NCI-H345 (cell line): ENCODE measurements at places on chromosomes 3 and 15.

GRCh38 chr3:149603126-149604074 lies 54.4 kb downstream of the WWTR1 start:
- no peak for DNase-seq

DNA sequence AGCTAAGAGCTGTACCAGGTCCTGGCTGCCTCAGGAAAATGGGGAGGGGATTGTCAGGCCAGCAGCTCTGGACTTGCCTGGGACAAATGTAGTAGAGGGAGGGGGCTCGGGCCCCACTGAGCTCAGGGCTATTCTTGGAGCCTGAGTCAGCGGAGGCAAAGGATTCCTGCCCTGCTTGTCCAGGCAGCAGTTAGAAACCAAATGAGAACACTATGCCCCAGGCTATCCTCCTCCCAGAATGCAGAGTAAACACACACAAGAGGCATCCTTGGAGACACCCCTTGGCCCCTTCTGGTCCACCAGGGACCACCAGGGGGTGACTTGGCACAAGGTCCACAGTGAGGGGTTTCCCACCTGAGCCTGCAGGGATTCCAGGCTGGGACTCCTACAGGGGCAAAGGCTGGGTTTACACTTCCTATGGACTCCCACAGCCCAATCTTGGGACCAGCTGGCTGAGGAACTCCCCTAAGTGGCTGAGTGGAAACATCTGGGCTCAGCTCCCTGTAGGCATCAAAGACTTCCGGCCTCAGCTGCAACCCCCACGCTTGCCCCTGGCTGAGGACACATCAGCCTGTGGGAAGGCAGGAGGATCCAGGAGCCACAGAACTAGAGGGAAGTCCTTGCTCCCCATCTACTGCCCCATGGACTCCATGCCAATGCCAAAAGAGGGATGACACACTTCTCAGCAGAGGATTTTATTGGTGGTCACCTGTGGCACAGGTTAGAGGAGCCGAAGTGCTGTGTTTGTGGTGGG lies 3.4 kb upstream of the COL7A1 start:
- no peak for DNase-seq

DNA sequence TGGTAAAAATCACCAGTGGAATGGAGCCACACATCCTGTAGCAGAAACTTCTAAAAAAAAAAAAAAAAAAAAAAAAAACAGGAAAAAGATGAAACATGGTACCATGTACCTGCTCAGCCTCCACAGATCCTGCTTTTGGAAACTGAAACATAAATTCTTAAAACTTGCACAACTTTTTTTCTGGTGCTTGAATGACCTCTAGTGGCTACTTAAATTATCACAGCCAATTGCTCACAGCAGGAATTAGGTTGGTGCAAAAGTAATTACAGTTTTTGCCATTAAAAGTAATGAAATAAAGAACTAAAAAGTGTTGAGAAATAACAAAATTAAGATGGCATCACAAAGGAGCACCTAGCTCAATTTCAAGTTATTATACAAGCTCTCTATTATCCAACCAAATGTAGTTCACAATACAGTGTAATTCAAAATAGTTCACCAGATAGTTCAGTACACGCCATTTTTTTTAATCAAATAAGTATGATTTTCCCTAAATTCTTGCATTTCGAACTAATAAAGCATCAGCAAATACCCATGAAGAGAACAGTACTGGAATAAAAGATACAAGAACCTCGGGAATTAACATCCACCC lies 80.6 kb downstream of the ULK4 start:
- DNase-seq = peak; percentile 20

- DNase-seq = peak; percentile 29
Observed at GRCh38 chr3:133443649-133444422, 44.0 kb downstream of the BFSP2 start.

DNA sequence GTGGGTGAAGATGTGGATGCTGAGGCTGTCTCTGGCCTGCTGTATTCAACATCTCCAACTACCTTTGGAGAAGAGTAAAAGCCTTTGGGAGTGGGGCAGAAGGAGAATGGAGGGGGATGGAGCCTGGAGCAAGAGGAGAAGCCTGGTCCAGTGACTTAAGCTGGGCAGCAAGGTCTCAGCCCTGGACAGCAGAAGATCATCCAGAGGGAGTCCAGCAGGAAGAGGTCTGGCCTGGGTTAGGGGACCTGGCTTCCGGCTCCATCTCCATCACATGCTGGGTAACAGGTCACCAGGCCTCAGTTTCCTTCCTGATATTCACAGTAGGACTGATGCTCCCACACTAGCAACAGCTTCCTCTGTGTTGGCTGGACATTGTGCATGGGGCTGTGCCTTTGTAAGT lies 3.8 kb upstream of the ISL2 start:
- DNase-seq = no peak

DNA sequence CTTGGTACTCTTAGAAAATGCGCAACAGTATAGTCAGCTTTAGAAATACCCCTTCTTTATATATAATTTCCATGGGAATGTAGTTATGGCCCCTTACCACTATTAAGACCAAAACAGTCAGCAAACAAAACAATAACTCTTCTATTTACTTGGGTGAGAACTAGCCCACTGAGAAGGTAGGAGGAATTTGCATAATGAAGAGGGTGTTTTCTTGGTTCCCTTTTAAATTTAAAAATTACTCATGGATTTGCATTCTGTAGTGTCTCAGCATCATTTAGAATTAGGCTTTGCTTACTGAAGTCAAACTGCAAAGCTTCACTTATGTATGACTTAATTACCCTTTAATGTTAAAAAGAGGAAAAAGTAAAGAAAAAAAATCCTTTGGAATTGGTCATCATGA lies 350.8 kb downstream of the PTPRG start:
- DNase-seq = no peak

GRCh38 chr3:29618395-29619282 lies 337.8 kb downstream of the RBMS3 start:
- no peak for DNase-seq

GRCh38 chr3:186509423-186509822 lies 34.8 kb downstream of the CRYGS start:
- peak; percentile 71 for DNase-seq

DNA sequence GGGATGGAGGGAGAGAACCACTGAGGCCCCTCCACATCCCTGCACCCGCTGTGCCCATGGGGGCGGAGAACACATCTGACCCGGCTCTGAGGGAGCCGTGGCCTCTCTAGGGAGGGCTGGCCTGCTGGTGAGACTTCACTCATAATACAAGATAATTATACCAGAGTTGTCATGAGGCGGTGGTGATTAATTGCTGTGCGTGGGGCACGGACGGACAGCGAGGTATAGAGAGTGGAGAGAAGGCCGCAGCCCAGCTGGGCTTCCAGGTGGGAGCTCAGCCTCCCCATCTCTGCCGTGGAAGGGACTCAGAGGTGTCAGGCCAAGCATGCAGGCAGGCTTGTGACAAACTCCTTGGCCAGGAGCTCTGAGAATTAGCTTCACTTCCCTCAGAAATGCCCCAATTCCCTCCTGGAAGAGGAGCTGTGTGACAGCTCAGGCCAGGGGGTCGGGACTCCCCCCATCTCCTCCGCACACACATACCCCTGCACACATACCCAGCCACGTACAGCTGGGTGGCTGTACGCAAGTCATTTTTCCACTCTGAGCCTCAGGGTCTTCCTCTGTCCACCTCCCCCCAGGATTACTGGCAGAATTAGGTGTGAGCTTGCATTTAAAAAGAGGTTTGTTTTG lies 6.0 kb upstream of the GATA2 start:
- no peak for DNase-seq

- no peak for DNase-seq
Observed at GRCh38 chr15:58473724-58474123, 41.9 kb downstream of the LIPC start.

GRCh38 chr3:113659101-113659541 lies 37.3 kb downstream of the USF3 start:
- DNase-seq = peak; percentile 48

GRCh38 chr3:58093574-58094195 lies 85.5 kb downstream of the FLNB start:
- DNase-seq = no peak

- no peak for DNase-seq
Observed at GRCh38 chr3:107523289-107523538, 452 bp downstream of the BBX start.

- no peak for DNase-seq
Observed at GRCh38 chr3:186826410-186826975, 16.0 kb upstream of the ADIPOQ start.

- no peak for DNase-seq
Observed at GRCh38 chr3:194476784-194477183, 10.0 kb downstream of the ATP13A3 start.

DNA sequence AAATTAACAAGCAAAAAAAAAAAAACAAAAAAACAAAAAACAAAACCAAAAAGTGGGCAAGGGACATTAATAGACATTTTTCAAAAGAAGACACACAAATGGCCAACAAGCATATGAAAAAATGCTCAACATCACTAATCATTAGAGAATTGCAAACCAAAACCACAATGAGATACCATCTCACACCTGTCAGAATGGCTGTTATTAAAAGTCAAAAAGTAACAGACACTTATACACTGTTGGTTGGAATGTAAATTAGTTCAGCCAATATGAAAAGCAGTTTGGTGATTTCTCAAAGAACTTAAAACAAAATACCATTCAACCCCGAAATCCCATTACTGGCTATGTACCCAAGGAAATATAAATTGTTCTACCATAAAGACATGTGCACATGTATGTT lies 222.4 kb upstream of the CD96 start:
- DNase-seq = no peak

GRCh38 chr3:77898621-77899020 lies 858.7 kb downstream of the ROBO2 start:
- DNase-seq = no peak

GRCh38 chr3:115999613-116000012 lies 376.3 kb downstream of the GAP43 start:
- no peak for DNase-seq

DNA sequence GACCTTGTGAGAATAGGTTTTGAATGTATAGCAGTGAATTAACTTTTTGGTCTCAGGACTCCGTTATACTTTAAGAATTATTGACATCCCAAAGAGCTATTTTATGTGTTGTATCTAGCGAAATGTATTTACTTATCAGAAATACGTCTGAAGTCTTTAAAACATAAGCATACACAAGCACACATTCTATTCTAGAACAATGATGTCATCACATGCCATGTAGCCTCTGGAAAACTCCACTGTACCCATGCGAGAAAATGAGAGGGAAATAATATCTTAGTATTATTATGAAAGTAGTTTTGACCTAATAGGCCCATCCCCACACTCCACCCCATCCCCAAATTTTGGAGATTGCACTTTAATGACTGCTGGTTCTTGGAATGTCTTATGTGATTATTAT lies 1.5 kb downstream of the POLR2M start:
- no peak for DNase-seq

GRCh38 chr3:73687106-73688004 lies 62.6 kb upstream of the PDZRN3 start:
- no peak for DNase-seq

GRCh38 chr3:101816215-101817149 lies 32.8 kb upstream of the NFKBIZ start:
- no peak for DNase-seq

GRCh38 chr3:30004481-30004880 lies 601.9 kb upstream of the TGFBR2 start:
- DNase-seq = no peak

DNA sequence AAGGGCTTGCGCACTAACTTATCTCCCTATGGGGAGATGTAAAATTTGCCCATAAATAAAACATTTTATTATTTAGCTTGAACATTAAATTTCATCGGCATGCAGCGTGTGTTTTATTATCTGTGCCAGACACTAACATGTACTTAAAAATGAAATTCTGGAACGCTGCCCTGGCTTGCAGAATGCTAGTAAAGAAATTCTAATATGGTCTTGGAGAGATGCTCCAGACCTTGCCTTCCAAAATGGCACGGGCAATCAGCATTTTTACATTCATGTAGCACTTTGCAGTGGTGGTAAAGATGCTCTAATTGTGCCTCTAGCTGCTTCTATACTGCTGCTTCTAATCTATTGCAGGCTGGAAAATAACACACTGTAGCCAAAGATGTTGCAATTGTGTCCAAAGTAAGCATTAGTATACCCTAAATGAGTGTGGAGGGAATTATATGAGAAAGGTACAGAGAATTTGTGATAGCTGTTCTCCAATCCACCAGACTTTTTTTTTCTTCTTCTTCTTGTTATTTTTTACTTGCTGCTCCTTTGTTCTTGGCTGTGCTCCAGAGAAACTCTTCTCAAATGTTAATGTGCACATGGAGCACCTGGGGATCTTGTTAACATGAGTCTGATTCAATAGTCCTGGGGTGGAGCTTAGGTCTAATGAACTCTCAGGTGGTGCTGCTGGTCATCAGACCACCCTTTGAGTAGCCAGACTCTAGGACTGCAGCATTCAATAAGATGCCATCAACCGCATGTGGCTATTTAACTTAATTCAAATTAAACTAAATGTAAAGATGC lies 47.3 kb downstream of the CRABP1 start:
- peak; percentile 67 for DNase-seq

GRCh38 chr3:195238586-195239118 lies 32.3 kb downstream of the XXYLT1 start:
- DNase-seq = no peak

DNA sequence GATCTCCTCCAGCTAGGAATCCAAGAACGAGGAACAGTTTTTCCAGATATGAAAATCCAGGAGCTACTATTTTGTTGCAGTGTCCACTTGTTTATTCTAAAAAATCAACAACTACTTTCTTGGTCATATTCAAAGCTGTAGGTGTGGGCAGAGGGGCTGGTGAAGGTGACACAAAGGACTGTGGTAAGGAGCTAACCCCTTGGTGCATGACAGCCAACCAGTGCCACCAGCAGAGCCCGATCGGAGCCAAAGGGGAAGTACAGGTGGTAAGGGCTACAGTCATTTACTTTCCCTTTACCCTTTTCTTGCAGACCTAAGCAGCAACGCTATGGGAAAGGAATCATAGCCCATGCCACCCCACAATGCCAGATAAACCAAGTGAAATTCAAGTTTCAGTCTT lies 30.7 kb downstream of the PLA1A start:
- DNase-seq = no peak

DNA sequence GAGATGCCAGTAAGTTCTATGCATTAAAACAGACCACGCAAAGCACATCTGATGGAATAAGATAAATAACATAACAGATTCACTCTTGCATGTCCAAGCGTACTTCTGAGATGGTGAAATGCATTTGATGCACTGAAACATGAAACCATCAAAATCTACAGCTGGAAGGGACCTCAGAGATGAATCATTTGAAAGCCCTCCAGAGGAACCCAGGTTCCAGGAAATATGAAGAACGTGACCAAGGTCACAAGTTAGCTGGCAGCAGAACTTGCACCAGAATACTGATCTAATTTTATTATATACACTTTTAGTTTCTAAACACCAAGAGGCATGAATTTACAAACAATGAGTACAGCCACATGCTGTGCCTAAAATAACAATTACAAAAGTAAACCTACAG lies 957.1 kb downstream of the FHIT start:
- DNase-seq = peak; percentile 38
